NCI-H1930 (cell line): ENCODE measurements at places on chromosomes 6 and 20.

DNA sequence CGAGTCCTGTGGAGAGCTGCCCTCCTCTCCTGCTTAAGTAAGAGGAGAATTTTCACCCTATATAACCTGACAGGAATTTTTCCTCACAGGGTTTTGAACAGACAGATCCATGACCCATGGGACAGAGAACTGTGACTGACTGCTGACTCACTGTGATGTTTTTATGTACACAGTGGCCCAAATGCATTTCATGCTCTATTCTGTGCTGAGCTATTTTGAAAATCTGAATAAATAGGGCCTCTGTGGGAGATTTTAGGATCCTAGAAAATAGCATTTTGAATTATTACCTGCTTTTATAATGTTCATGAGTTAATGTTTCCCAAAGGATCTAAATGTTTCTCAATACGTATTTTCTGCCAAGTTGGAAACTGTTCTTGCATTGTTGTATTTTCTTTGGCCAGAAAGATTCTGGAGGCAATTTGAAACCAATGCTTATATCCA, 577.4 kb downstream of the HTR1B start:
- DNase-seq = no peak

- DNase-seq = no peak
These were observed at the start of gene COL19A1 for GRCh38 chr6:69866351-69866769. Gene COL19A1, plus strand, starts transcription at chr6:69866556. Its CDS starts 13,012 bp downstream, at chr6:69879568.

DNA sequence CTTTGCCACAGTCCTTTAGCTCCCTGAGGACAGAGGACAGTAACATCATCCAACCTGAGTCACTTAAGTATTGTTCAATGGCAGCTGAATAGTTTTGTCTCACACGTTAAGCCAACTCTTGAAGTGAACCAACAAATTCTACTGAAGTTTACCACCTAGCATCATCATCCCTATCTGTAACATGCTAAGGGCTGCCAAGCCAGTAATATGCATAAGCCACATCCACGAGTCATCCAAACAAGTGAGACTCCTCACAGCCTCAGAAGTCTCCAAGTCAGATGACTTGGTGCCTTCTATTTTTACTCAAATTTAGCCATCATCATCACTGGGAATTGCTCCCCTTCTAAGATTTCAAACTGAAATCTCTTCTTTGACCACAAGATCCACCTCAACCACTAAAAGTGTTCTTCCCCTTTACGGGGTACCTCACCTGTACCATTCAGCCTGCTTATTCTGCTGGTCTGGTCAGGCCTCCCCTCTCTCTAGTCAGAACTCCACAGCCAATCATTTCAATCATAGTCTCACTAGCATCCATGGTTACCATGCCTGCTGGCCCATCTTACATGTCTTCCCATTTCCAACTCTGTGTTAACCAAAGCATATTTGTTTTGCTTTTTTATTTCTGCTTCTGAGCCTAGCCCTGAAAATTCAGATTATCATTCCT, 73.7 kb downstream of the DTNBP1 start:
- no peak for DNase-seq

GRCh38 chr6:4806337-4806725, 30.1 kb downstream of the CDYL start:
- DNase-seq = no peak

DNA sequence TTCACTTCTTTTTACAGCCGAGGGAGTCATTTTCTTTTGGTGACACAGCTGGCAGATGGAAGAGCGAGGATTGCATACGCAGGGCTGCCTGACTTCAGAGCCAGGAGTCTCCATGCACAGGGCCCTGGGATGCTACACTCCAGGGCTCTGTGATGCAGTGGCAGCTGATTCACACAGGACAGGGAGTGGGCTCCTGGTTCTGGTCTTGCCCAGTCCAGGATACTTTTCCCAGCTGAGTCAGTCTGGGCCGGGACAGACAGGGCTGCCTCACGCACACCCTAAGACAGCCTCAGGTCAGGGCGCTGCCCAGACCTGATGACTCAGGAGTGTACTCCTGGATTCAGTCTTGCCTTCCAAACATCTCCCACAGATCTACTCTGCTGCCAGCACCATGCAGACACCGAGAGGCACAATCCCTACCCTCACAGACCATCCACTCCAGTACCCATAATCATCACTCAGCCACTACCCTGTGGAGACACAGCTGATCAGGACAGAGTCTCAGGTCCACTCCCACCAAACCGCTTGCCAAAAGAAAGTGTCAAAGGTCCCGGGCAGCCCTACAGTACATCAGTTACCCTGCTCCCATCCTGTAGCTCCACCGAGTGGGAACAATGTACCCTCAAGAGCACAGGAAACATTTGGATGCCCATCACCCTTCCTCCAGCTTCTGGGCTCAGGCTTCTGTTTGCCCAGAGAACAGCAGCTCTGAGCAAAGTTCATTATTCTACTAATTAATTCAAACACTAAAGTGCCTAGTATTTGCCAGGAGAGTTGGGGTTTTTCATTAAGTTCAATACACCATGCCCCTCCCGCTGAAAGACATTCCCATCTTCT, 11.5 kb downstream of the SDC4 start:
- no peak for DNase-seq

GRCh38 chr6:162058281-162058875, 669.2 kb downstream of the PRKN start:
- DNase-seq = no peak

GRCh38 chr6:141398949-141399348, 733.8 kb upstream of the GJE1 start:
- no peak for DNase-seq

DNA sequence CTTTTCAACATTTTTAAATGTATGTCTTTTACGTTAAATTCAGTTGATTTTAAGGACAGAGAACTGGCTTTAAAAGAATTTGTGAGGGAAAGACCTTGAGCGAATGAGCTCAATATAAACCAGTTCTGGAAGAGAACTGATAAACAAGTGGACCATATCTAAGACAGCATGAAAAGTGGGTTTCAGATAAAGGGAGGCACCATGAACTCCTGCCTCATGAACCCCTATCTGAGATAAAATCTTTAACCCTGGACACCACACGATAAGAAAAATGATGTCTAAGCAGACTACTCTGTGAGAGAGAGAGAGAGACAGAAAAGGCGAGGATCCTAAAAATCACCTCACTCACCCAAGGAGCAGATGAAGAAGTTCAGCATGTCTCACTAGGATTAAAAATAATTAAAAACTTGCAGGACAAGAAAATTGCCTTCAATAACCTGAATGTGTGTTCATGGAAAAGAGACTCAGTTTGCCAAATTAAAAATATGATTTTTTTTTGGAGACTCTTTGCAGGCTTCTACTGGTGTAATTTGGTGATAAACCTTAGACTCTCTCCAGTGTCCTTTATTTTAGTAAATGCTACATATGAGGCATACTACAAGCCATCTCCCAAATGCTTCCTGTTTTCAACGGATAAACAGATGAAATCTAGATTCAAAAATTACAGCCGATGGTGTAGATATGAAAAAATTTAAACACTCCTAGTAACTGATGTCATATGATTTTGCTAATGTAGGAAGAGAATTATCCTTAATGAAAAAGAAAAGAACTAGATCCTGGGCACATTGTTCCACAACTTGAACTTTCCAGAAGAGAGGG, 299.5 kb downstream of the ADGB start:
- no peak for DNase-seq

GRCh38 chr6:4853782-4854511, 77.7 kb downstream of the CDYL start:
- no peak for DNase-seq

GRCh38 chr6:125714441-125715090, 34.9 kb upstream of the HEY2 start:
- DNase-seq = no peak

DNA sequence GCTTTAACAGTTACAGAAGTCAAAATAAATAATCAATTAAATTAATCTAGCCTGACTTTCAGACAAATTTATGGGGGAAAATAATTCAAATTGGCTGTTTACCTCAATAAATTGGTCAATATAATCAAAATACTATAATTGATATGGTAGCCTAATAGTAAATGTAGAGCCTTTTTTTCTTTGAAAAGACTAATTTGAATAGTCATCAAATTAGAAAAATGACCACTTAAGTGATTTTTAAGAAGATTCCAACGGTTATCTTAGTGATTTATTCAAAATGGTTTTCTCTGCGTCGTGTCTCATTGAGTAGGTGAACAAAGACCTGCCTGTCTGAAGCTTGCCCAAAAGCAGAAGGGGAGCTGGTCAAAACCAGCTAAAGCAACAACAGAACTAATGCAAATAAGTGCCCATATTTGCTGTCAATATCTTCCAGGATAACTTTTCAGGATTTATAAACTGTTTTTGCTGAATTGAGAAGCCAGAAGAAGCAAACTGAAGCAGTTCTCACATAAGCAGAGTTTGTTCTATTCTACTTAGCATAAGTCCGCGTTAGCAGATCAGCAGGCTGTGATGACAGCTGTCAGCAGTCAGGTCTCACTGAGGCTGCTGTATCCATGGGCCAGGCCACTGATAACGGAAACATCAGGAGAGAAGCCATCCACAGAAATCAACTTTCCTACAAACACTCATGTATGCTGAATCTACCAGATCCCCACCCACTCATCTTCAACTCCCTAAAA, 7.0 kb downstream of the RCAN2 start:
- no peak for DNase-seq

- DNase-seq = no peak
These were observed 27.0 kb downstream of the ZNF292 start for GRCh38 chr6:87182321-87182720.

DNA sequence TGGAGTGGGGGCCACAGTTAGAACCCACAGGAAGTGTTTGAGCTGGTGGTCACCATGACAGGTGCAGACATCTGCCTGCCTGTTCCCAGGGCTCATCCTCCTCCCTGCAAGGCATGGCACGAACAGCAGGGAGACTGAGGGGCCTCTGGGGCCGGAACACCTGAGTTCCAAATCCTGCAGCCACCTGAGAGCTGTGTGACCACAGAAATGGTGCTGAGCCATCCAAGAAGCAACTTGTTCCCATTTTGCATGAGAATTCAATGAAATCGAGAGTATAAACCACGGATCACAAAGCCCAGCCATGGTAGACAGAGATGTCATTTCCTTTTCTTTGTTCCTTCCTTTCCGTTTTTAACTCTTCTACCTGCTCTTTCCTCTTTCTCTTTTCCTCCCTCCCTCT, 268.6 kb downstream of the FOXA2 start:
- DNase-seq = no peak

DNA sequence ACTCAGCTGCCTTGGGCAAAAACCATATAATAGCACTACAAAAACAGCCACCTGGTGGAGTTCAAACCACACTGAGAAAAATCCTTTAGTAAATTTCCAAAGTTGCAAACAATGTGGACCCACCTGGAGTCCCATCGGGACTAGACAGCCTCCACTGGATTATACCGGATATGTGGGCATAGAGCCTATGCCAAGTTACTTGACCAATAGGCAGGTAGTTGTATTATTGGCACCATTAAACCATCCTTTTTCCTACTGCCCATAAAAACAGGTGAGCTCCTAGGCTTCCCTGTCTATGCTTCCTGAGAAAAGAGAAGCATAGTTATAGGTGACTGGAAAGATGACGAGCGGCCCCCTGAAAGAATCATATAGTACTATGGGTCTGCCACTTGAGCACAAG, 51.7 kb upstream of the ADGRF4 start:
- no peak for DNase-seq

DNA sequence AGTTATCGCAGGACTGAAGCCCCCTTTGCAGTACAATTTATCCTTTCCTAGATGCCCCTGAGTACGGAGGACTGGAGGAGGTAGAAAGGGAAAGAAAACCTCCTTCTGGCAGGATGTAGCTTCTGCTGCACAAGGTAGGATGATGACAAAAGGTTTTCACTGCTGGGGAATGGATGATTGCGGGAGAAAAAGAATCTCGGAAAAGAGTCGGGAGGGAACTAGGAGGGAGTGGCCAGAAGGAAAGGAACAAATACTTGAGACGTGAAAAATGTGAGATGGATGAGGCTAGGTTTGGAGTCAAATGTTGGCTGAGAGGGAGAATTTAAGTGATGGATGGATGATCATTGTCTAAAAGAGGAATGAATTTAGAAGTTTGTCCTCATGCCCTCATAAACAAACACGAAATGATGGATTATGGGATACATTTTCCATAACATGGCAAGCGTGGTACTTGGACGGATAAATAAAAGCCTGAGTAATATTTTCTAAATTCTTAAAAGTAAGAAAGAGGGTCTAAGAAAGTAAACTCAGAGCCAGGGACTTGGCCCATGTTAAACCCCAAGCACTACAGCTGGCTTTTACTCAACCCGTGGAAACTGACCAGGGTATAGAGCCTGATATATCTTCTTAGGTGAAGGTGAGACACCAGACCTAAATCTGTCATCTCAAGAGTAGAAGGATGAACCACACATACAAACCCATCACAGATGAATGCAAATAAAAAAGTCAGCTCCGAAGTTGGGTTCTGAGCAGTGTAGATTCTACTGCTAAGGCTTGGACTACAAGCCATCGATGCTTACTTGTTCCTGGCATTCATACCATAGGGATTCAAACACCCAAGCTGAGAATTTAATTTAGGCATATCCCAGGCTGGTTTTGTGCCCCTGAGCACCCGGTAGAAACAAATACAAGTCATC, 72.4 kb downstream of the HFE start:
- no peak for DNase-seq

DNA sequence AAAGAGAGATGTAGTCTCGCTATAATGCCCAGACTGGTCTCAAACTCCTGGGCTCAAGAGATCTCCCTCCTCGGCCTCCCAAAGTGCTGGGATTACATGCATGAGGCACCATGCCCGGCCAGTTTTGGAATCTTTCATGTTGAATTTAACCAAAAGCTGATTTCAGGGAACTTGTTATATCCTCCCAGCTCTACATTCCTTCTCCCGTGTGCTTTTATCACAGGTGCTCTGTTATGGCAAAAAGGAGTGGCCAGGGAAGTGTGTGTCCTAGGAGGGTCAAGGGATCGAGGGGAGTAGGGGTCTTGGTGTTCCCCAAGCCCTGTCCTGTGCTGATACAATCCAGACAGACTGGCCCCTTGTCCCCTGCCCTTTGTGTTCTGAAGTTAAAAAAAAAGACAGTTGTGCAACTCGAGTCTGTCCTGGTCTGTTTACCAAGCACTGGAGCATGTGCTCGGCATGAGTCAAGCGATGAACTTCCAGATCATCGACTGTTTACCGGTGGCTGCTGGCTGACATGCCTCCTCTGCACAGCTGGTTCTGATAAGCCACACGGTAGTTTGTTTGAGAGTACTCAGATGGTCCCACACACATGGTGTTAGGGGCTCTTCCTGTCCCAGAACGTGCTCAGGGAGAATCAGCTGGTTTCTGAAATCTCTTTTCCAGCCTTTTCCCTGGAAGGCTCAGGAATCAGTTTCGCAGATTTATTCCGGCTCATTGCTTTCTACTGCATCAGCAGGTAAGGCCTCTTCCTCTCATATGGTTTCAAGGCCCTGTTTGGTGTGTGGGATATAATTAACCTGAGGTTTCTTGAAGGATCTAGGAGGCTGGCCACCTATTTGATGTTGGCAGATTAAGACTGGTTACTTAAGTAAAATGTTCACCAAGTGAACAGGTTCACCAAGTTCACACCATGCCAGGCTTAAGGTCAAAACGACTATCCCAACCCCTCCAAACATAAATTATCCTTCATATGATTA, 52.6 kb upstream of the NAA20 start:
- DNase-seq = no peak

DNA sequence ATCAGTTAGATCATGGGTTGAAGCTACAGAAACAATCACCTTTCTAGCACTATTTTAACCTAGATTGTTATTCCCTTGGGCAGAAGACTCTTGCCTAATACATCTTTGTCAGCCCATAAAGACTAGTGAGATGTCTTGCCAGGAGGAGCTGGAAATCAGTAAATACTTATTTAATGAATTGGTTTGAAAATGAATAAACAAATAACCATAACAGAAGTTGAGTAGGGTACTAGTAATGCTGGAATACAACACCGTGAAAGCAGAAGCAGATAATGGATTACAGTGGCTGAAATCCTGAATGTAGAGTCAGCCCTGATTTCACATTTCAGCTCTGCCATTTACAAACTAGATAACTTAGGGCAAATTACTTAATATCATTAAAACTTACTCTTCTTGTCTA, 236.1 kb downstream of the PACRG start:
- no peak for DNase-seq
